ENCODE measurements at places on chromosomes 2 and 18.
A peak's percentile ranks its signal among the peaks of the same experiment; 100 is the strongest.

- no peak for DNase-seq
Observed at GRCh38 chr18:52670896-52671295, 330.9 kb downstream of the DCC start.

GRCh38 chr2:175476374-175476773 is 294.9 kb upstream of the ATP5MC3 start:
- DNase-seq: no peak

GRCh38 chr2:68303033-68303901 is 16.5 kb downstream of the CNRIP1 start:
- no peak for DNase-seq

DNA sequence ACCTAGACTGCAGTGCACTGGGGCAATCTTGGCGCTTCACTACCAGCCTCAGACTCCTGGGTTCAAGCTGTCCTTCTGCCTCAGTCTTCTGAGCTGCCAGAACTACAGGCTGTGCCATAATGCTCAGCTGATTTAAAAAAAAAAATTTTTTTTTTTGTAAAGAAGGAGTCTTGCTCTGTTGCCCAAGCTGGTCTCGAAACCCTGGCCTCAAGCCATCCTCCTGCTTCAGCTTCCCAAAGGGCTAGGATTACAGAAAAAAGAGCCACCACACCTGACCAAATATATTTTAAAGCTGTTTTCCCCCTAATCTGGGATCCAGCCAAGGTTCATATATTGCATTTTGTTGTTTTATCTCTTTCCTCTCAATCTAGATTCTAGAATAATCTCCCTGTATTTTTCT is 82.2 kb downstream of the RAB31 start:
- DNase-seq: no peak

- DNase-seq: peak; percentile 42
Observed at GRCh38 chr2:39778775-39779340, at the start of gene THUMPD2. THUMPD2 (minus strand) TSS chr2:39779258; CDS start chr2:39779239, 19 bp downstream.

DNA sequence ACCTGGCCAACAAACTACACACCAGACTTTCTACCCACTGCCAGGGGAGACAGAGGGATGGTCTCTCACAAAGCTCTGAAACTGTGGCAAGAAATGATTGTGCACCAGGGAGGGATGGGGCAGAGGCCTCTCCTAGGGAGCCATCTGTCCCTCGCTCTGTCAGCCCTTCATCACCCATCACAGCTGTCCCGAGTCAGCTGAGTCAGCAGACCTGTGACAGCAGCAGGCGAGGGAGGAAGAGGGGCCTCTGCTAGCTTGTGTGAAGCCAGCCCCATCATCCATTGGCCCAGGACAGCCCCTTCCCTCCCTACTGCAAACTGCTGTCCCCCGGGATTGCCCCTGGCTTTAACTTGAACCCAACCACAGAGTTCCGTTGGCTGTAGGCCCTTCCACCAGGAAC is 5.0 kb downstream of the SH2D6 start:
- DNase-seq: no peak

GRCh38 chr18:11752116-11752911 is 63.2 kb downstream of the GNAL start:
- DNase-seq: no peak
